HAP-1 (cell line): ENCODE measurements at places on chromosomes 1 and 21.
A peak's percentile ranks its signal among the peaks of the same experiment; 100 is the strongest.

GRCh38 chr1:176880955-176881595, 283.4 kb downstream of the ASTN1 start:
- DNase-seq, result peak; percentile 40

DNA sequence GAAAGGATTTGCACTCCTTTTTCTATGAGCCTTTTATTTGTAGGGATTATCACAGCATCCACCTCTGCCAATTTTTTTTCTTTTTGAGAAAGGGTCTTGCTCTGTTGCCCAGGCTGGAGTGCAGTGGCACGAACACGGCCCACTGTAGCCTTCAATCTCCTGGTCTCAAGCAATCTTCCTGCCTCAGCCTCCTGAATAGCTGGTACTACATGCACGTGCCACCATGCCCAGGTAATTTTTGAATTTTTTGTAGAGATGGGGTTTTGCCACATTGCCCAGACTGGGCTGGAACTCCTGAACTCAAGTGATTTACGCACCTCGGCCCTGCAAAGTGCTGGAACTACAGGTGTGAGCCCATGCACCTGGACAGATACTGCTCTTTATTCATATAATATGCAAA, 2.1 kb downstream of the SAMSN1 start:
- no peak for DNase-seq

DNA sequence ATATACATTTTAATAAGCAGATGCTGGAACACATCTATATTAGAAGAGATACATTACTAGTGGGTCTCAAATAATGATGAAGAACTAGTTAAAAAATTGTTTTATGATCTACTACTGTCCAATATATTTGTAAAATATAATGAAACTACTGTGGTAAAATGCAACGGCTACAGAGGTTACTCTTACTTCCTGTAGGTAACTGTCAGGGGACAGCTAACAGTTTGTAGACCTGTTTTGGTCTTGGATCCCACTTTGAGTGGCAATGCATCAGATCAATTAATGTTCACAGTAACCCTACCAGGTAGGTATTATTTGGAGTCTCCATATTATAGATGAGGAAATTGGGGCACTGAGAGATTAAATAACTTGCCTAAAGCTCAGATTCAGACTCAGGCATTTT, 26.7 kb upstream of the MYSM1 start:
- no peak for DNase-seq

GRCh38 chr1:207219979-207220889, 101.2 kb upstream of the CD55 start:
- peak; percentile 73 for DNase-seq

DNA sequence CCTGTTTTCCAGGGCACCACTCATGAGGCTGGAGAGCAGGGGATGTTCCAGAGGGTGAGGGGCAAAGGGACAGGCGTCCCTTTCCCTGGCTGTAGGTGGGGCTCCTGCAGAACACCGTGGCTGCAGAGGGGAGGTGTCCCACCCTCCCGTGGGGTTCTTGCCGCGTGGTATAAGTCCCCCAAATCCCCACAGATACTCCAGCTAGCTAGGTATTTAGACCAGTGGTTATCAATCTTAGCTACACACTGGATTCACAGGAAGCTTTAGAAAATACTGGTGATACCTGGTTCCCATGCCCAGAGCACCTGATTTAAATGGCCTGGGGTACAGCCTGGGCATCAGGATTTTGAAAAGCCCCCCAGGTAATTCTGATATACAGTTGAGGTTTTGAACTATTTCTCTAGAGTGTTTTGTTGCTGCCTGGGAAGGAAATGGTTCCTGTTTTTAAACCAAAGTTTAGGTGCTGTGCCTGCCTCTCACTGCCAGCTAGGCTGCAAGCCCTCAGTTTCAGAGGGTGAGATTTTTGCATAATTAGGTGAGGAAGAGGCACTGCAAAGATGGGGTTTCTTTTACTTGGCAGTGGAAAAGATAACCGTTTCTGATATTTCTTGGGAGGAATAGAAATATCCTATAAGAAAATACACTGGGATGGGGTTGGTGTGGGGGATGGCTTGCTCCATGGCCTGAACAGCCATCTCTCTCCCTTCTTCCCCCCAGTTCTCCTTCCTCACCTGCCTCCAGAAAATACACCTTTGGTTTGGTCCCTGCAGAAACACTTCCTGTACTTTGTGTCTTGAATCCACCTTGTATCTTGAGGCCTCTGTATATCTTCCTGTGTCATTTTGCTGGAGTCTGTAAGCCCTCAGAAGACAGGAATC, 51.7 kb downstream of the RASSF5 start:
- DNase-seq, result no peak

DNA sequence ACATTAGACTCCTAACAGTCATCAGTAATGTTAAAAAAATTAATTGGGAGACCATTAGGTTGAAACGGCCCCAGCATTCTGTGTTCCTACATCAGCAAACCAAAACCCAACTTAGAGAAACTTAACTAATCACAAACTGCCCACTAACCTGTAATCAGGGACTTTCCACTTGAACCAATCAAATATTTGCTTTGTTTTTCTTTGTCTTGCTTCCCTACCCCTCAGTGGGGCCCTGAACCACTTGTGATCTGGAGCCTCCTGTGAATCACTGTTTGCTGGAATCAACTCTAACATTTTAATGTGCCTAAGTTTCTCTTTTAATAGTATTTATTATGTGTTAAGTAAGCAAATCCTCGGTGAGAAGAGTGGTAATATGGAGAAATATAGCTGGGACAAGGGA, 64.0 kb downstream of the ABCA4 start:
- no peak for DNase-seq

DNA sequence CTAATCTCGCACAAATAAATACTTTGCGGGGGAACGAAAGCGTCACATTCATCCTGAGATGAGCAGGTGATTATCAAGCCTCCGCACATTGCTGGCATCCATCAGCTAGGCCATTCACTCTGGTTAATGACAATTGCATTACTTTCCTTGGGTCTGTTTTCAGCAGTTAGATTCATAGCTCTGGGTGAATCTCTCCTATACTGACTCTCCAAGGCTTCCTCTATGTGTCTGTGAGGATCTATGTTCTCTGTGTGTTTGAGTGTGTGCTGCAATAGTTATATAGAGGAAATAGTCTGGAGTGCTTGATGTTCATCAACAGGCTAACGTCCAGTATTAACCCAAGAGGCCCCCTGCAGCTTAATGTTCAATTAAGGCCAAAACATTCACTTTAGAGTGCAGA, 133.0 kb upstream of the CTTNBP2NL start:
- DNase-seq, result no peak

DNA sequence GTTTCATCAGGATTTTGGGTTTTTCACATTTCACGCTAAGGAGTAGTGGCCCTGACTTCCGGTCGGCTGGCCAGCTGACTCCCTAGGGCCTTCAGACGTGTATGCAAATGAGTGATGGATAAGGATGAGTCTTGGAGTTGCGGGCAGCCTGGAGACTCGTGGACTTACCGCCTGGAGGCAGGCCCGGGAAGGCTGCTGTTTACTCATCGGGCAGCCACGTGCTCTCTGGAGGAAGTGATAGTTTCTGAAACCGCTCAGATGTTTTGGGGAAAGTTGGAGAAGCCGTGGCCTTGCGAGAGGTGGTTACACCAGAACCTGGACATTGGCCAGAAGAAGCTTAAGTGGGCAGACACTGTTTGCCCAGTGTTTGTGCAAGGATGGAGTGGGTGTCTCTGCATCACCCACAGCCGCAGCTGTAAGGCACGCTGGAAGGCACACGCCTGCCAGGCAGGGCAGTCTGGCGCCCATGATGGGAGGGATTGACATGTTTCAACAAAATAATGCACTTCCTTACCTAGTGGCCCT, 23.1 kb upstream of the TNFRSF1B start:
- DNase-seq, result no peak

- no peak for DNase-seq
Observed at GRCh38 chr1:171468120-171468750, 17.1 kb upstream of the PRRC2C start.

- no peak for DNase-seq
Observed at GRCh38 chr1:159951551-159951950, 2.5 kb downstream of the SLAMF9 start.
